ENCODE measurements at places on chromosomes 7 and 10.

DNA sequence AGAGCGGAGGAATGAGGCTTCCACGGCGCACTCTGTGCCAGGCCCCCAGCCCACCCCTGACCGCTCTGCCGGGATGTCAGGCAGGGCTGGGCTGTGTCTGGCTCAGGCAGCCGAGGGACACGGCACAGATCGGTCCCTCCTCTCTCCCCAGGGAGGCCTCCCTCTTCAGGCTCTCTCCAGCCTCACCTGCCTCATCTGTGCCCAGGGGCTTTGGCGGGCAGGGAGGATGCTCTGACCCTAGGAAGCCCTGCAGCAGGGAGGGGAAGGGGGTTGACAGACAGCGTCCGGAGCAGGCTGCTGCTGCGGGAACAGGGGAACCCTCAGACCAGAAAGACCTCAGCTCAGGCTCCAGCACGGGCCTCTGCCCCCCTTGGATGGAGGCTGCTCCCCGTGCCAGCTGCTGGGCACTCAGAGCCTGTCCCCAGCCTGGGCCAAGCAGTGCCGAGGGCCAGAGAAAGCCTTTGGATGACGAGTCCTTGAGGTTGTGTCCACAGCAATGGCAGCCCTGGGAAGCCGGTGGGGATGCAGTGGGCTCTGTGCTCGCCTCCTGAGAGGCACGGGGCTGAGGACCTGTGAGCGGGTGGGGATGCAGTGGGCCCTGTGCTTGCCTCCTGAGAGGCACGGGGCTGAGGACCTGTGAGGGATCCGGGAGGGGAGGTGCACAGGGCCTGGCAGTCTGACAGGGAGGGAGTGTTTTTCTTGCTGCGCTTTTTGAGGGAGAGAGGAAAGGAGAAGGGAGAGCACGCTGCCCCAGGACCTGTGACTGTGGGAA, 66.9 kb downstream of the FOXL3 start:
- no peak overlapping the region for H3K4me3 ChIP-seq
- H3K36me3 ChIP-seq: no peaks in the 10 kb centered on the region
- H3K27ac ChIP-seq: peak overlapping the region; percentile 94
- DNase-seq: no peak

GRCh38 chr7:95915731-95916130, 143.4 kb downstream of the DYNC1I1 start:
- H3K4me3 ChIP-seq: no peak overlapping the region
- no peaks in the 10 kb centered on the region for H3K36me3 ChIP-seq
- no peaks in the 10 kb centered on the region for H3K27me3 ChIP-seq
- H3K27ac ChIP-seq: no peak overlapping the region

- no peaks in the 10 kb centered on the region for H3K4me1 ChIP-seq
- no peak overlapping the region for H3K27ac ChIP-seq
- DNase-seq: no peak
- H3K27me3 ChIP-seq: no peaks in the 10 kb centered on the region
- no peak overlapping the region for H3K4me3 ChIP-seq
These were observed 559.0 kb upstream of the ADARB2 start for GRCh38 chr10:2296179-2296891.

DNA sequence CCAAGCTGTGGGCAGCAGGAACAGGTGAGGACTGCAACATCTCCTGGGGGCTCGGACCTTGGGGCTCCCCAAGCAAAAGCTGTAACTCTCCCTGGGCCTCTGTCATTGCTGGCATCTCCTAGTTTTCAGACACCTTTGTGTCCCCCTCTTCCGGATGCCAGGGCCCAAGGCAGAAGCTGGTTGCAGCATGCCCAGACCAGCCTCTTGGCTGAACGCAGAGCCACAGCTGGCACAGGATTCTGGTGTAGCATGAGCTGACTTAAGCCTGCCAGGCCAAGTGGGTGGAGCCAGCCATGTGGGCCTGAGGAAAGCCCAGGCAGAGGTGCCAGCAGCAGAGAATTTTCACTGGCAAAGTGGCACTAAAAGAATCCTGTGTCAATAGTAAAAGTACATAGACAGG, 43.5 kb downstream of the ZWINT start:
- no peaks in the 10 kb centered on the region for H3K27me3 ChIP-seq
- H3K4me1 ChIP-seq: no peaks in the 10 kb centered on the region
- peak; percentile 89 for DNase-seq
- H3K4me3 ChIP-seq: no peak overlapping the region
- no peak overlapping the region for H3K27ac ChIP-seq

- H3K36me3 ChIP-seq: no peaks in the 10 kb centered on the region
- H3K4me1 ChIP-seq: no peaks in the 10 kb centered on the region
- H3K4me3 ChIP-seq: no peak overlapping the region
- H3K27ac ChIP-seq: no peak overlapping the region
These were observed 1157.5 kb downstream of the XPNPEP1 start for GRCh38 chr10:108765794-108766193.

DNA sequence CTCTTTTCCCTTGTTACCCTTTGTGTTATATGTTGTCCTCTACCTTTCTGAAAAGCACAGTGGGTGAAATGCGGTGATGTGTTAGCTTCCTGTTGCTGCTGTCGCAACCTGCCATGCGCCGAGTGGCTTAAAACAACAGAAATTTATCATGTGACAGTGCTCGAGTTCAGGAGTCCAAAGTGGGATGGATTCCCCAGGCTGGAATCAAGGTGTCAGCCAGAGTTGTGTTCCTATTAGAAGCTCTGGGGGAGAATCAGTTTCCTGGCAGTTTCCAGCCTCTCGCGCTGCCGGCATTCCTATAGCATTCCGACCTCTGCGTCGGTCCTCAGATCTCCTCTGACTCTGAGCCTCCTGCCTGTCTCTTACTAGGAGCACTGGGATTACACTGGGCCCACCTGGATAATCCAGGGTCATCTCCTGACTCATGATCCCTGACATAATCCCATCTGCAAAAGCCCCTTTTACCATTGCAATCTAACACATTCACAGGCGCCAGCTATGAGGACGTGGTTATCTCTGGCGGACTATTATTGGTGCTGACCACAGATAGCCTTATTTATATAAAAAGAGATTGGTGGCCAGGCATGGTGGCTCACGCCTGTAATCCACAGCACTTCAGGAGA, 207.5 kb downstream of the CUX1 start:
- no peak overlapping the region for H3K4me3 ChIP-seq
- no peak for DNase-seq
- no peaks in the 10 kb centered on the region for H3K4me1 ChIP-seq
- no peaks in the 10 kb centered on the region for H3K36me3 ChIP-seq

DNA sequence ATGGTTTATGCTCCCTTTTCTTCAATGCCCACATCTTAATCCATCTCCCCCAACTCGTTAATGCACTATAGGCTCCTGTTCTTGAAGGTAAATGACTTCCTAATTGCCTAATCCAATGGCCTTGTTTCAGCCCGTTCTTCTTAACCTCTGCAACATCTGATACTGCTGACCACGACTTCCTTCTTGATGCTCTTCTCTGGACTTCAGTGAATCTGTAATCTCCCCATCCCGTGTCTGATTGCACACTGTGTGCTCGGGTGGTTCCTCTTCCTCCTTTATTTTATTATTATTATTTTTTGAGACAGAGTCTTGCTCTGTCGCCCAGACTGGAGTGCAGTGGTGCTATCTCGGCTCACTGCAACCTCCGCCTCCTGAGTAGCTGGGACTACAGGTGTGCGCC, 58.9 kb downstream of the HIPK2 start:
- H3K4me1 ChIP-seq: no peaks in the 10 kb centered on the region
- no peaks in the 10 kb centered on the region for H3K27me3 ChIP-seq
- DNase-seq: no peak
- no peak overlapping the region for H3K4me3 ChIP-seq

Measured in breast epithelium (tissue), 4 donors.